ENCODE measurements at places on chromosomes 2 and 18.

GRCh38 chr2:113216891-113217454 lies 43.2 kb downstream of the PSD4 start:
- no peak for DNase-seq

GRCh38 chr2:45439788-45440773 lies 171.0 kb downstream of the SRBD1 start:
- DNase-seq, result no peak

DNA sequence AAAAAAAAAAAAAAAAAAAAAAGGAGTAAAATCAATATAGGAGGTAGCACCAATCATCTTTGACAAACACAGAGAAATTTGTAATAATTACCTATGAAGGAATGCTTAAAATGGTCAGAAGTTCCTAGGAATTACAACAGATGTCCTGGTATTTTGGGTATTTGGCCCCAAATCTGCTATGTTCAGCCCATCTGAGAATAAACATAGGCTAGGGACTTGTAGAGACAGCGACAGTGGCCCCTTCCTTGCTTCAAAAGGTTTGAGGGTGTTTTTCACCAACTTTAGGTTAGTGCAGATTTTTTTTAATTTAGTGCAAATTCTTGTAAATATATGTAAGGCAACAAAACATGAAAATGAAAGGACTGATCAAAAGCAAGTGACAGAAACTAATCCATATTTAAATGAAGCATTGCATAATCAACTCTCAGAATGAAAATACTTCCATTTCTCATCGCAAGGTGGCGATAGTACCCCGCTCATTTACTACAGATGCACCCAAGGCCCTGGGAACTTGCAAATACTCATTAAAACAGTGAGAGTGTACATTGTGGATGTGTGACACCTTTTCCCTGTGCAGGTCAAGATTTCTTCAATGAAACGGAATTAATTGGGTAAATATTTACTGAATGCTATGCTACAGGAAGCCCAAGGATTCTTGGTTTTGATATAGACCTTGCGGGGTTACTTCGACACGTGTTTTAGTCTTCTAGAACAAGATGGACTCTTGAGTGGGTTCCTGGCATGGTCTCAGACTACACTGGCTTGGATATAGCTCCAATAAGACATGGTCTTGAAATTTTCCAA lies 44.6 kb downstream of the FAM124B start:
- no peak for DNase-seq

DNA sequence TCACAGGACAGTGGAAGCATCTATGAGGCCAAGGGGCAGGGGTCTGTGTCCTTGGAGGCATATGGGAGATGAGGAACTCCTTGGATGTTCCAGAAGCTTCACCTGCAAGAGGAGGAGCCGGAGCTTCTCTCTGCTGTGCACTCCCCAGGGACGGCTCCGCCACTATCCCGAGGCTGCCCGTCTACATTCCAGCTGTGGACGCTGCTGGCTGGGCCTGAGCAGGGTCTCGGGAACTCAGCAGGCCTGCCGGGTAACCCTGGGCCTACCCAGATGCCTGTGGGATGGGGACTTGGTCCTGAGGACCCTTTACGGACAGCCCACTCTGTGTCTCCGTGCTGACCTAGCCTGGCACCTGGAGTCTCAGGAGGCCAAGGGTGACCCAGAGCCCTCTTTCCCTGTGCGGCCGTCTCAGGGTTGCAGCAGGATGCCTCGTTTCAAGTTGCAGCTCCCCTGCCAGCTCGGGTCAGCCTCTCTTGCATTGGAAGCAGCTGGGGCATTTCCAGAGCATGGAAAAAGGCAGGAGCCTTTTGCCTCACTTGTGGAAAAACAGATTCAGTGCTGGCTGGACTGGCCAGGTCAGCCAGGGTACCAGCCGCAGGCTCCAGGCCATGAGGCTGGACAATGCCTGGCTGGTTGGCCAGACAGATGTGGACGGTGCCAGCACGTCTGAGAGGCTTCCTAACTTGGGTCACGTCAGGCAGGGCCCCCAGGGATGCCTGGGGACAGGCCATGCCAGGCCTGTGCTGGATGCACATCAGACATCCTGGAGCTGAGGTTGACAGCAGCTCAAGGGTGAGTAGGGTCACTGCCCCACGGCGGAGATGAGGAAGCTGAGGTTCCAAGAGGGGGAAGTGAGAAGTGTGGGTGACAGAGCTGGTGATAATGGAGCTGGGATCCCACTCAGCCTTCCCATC lies 41.5 kb downstream of the SCTR start:
- no peak for DNase-seq

DNA sequence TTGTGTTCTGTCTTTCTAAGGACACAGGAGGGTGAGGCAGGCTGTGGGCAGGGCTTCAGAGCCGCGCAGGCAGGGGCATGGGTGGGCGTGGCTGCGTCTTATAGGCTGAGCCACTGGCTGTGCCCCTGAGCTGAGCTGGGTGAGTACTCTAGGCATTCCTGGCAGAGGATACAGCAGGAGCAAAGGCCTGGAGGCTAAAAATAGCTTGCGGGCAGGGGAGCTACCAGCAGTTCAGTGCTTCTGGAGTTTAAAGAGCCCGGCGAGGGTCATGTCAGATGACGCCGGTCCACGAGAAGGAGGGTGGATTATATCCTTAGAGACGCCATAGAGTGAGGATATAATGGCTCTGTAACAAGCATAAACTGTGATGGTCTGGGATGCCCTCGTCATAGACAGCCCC lies 31.5 kb upstream of the PDIA6 start:
- no peak for DNase-seq

- no peak for DNase-seq
These were observed 111.0 kb downstream of the MAIP1 start for GRCh38 chr2:200066417-200066816.

- DNase-seq, result peak; percentile 74
These were observed 1.3 kb downstream of the SDC1 start for GRCh38 chr2:20223407-20224163.
